ENCODE measurements at places on chromosomes 6 and 20.

DNA sequence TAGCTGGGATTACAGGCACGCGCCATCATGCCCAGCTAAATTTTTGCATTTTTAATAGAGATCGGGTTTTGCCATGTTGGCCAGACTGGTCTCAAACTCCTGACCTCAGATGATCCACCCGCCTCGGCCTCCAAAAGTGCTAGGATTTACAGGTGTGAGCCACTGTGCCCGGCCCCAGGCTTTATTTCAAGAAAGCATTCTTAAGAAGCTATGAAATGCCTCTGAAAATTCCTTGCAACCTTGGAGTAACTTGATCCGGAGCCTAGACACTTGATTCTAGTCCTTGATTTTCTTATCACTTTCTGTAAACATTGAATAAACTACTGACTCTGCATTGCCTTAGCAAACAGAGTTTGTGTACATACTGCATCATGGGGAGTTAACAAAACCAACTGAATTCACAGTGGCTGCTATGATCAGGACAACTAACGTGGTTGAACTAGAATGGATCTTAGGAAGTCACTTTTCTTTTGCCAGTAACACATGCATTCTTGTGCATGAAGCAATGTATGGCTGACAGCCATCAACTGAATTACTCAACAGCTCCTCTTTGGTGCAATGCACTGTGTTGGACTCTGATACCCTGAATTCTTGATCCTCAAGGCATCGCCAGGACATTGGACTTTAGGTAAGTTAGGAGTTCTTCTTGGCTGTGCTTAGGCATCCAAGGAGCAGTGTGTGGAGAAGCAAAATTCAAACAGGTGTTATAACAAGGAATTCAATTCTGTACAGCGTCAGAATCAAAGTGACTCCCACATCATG, 102.8 kb upstream of the TMEM170B start:
- peak; percentile 68 for DNase-seq

DNA sequence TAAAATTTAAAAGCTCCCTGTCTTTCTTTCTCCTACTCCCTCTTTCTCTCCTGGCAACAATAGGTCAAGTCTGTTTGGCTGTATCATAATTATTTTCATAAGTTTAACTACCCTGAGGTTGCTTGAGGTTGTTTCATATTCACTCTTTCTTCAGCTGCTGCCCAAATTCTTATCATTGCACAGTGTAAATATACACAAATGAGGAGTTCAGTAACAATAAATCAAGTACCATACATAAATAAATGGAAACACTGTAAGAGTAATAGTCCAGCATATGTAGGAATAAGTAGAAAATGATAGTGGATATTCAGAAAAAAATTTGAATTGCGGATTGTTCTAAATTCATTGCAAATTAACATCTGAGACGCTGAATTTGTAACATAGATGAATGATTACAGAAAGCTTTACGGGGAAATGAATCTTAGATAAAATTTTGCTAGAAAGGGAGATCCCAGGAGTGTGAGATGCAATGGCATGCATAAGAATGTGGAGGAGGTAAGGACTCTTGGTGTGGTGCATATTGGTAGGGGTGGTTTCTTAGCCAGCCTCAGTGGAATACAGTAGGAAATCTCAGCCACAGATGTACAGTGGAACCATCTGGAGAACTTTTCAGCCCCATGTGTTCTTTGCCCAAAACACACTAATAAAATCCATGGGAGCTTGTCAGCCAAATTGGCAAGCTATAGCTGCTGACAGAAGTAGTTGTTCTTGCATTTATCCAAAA, 480.7 kb downstream of the HTR1B start:
- no peak for DNase-seq

GRCh38 chr20:62809530-62810428, 5.1 kb downstream of the OGFR start:
- no peak for DNase-seq

GRCh38 chr20:41234546-41234945, 83.0 kb downstream of the ZHX3 start:
- no peak for DNase-seq

GRCh38 chr20:62215020-62215990, 4.8 kb downstream of the HRH3 start:
- DNase-seq = no peak

GRCh38 chr6:105836889-105837288, 249.2 kb upstream of the PRDM1 start:
- DNase-seq = no peak

DNA sequence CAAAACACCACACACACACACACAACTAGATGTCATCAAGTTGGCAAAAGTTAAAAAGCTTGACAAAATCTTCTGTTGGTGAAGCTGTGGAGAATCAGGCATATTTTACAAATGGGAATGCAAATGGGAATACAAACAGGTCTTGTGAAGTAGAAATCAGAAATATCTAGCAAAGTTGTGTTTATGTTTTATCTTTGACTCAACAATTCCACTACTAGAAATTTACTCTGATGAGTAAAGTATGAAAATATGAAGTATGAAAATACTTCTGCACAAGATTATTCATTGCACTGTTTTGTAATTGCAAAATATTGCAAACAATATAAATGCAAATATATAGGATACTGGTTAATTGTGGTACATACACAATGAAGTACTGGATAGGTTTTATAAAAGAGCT, 1166.0 kb upstream of the GJE1 start:
- DNase-seq = no peak

GRCh38 chr20:61191096-61191495, 61.0 kb upstream of the CDH4 start:
- DNase-seq = no peak

- peak; percentile 90 for DNase-seq
Measured at GRCh38 chr6:134826889-134827737, 122.8 kb downstream of the ALDH8A1 start.

GRCh38 chr20:24634855-24635254, 165.4 kb downstream of the SYNDIG1 start:
- DNase-seq = peak; percentile 37

Measured in fibroblast of the conjunctiva (primary cell).